ENCODE measurements at places on chromosomes 11 and 22.

DNA sequence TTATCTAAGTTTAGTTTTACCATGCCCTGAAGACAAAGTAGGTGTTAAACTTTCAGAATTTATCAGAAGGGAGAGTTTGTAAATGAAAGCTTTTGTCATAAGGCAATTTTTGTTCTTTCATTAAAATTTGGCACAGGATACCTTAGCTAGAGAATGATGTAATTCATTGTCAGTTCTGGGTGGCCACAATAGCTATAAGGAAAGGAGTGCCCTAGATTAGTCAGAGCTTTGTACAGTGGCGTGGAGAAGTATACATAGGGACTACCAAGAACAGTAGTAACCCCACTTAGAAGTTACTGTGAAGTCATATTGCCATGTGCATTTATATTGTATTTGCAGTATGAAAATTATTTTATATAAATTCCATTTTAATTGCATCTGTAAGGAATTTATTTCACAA lies 126.3 kb upstream of the CARD18 start:
- no peak for DNase-seq

GRCh38 chr11:67600324-67601029 lies 6.3 kb upstream of the NDUFV1 start:
- no peak for DNase-seq

DNA sequence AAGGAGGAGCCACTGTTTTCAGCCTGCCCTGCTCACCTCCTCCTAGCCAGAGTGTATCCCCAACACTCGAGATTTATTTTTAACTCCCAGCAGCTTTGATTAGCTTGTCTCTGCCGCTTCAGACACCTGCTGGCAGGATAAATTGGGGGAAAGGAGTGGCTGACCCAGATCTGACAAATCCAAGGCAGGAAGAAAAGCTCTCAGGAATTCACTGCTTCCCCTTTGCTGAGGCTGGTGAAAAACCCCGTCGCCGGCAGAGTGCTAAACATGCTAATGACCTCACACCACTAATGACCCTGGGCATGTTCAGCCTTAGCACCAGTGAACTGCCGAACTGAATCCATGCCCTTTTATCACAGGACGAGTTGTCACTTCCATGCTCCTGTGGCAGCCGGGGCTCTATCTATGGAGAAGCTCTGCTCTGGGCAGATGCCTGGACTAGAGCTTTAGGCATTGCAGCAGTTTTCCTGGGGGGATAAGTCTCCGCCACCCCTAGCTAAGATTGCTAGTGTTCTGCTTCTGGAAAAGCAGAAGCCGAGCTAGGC lies 52.2 kb downstream of the FEZ1 start:
- DNase-seq = no peak

DNA sequence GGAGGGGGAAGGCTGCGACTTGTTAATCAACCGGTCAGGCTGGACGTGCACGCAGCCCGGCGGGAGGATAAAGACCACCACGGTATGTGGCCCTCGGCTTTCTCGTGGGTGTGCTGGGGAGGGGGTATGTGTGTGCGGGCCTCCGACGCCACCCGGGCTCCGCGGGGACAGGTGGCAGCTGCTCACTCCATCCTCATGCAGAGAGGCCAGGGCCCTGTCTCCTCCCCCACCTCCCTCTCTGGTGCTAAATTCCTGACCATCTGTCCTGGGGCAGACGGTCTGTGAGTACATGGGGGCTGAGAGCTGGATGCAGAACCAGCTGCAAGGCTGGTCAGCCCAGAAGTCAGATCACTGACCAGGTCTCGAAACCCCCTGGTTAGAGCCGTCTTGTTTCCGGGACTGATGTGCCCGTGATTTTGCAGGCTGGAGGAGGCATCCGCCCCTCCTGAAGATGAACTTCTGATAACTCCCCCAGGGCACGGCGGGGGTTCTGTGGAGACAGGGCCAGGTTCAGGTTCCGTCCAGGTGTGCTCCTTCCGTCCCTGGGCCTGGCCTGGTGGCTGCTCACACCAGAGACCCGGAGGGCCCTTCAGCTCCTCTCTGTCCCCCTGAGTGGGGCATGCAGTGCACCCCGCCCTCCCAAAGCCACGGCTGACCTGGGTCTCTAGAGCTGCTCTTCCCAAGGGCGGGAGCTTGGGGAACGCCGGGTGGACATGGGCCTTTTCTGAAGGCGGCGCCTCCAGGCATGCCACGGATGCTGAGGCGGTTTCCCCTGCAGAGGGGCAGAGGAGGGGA lies 1119.7 kb downstream of the BRD1 start:
- DNase-seq = no peak

DNA sequence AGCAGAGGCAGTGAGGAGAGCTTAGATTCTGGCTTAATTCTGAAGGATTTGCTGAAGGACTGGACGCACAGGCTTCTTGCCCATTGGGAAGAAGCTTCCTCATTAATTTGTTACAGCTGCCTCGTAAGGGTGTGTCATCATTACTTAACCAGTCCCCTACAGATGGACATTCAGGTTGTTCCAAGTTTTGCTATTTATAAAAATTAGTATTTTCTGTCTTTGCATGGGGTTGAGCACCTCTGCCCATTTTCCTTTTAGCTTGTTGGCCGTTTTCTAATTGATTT lies 38.1 kb downstream of the CAPN1 start:
- no peak for DNase-seq

DNA sequence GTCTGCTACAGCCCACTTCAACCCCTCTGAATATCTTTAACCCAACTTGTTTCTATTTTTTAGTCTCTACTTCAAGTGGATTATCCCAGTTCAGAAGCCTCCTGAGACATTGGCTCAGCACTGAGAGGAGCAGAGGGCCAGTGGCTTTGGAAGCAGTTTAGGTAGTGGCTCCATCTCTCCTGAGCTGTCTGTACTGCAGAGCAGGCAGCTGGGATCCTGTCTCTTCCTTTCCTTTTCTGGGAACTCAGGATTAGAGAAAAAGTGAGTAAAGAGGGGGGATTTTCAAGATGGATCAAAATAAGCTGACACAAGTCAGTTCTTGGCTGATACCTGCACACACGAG lies 512.0 kb downstream of the OPCML start:
- no peak for DNase-seq

- DNase-seq = no peak
Measured at GRCh38 chr22:26589367-26589844, 526 bp downstream of the TPST2 start.

GRCh38 chr22:35891442-35891841 lies 137.2 kb downstream of the RBFOX2 start:
- DNase-seq = no peak

GRCh38 chr22:42072606-42073330 lies 1.3 kb upstream of the PHETA2 start:
- DNase-seq = no peak

DNA sequence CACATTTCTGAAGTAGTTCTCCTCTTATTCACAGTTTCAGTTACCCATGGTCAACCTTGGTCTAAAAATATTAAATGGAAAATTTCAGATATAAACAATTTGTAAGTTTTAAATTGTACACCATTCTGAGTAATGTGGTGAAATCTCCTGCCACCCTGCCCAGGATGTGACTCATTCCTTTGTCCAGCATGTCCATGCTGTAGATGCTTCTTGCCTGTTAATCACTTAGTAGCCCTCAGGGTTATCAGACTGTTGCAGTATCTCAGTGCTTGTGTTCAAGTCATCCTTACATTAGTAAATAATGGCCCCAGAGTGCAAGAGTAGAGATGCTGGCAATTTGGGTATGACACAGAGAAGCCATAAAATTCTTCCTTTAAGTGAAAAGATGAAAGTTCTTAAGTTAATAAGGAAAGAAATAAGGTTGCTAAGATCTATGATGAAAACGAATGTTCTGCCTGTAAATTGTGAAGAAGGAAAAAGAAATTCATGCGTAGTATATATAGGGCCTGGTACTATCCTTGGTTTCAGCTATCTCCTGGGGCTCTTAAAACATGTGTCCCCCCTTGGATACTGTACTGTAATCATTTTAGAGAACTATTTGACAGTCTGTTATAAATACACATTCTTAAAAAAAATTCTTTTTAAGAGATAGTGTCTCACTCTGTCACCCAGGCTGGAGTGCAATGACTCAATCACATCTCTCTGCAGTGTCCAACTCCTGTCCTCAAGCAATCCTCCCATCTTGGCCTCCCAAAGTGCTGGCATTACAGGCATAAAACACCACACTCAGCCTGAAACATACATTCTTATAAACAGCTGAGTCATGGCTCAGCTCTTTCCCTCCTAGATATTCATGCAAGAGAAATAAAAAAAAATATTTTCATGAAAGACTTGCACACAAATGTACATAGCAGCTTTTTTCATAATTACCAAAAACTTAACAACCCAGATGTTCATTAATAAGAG lies 31.3 kb downstream of the MTNR1B start:
- no peak for DNase-seq

GRCh38 chr22:28892175-28892731 lies 8.9 kb downstream of the ZNRF3 start:
- no peak for DNase-seq

- no peak for DNase-seq
Measured at GRCh38 chr11:109001585-109001984, 336.7 kb downstream of the DDX10 start.

GRCh38 chr22:27625769-27626674 lies 175.5 kb downstream of the MN1 start:
- no peak for DNase-seq

DNA sequence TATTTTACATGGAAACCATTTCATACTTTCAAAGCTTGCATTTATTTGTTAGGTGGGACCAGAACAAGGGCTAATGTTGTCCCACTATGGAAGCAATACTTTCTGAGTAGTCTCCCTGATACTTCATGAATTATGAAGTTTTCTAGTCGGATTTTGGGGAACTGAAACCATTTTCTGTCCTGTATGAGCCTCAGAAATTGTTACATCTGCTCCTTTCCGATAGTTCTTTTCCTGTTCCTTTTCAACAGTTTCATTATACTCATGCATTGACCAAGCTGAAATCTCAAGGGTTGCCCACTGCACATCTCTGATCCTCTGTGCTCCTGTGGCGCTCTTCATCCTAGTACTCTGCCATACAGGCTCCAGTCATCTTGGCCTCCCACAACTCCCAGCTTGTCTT lies 31.5 kb upstream of the GLYATL1 start:
- DNase-seq = no peak

DNA sequence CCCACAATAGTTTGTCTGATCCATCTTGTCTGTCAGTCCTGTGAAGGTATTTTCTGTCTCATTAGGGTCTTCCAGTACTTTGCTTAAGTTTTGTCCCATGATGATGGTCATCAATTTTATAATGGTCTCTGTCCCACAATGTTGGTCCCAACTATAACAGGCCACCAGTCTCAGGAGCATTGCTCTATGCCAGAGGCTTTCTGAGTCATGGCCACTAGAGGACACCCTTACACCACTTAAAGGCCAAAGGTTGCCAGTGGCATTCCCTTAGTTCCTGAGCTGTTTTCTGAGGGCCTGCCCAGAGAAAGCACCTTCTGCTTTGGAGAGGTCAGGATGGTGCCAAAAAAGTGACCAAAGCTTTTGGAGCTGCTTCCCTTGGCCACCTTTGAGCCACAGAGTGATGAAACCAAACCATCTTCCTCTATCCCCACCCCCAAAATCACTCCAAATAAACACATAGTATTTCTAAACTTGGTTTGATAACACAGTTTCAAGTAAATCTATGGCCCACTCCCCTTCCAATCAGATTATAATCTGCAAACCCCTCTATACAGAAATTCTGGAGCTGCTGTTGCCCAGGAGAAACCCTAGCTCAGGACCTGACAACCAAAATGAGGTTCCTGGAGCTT lies 19.3 kb downstream of the EIF3F start:
- DNase-seq = no peak

- no peak for DNase-seq
Measured at GRCh38 chr22:44211256-44211945, 30.7 kb downstream of the PARVG start.

GRCh38 chr22:49323751-49324415 lies 503.8 kb downstream of the BRD1 start:
- no peak for DNase-seq

- DNase-seq = no peak
Measured at GRCh38 chr11:61264795-61265194, 23.8 kb downstream of the PGA5 start.

- DNase-seq = no peak
Measured at GRCh38 chr11:97110376-97110775, 720.6 kb downstream of the JRKL start.

DNA sequence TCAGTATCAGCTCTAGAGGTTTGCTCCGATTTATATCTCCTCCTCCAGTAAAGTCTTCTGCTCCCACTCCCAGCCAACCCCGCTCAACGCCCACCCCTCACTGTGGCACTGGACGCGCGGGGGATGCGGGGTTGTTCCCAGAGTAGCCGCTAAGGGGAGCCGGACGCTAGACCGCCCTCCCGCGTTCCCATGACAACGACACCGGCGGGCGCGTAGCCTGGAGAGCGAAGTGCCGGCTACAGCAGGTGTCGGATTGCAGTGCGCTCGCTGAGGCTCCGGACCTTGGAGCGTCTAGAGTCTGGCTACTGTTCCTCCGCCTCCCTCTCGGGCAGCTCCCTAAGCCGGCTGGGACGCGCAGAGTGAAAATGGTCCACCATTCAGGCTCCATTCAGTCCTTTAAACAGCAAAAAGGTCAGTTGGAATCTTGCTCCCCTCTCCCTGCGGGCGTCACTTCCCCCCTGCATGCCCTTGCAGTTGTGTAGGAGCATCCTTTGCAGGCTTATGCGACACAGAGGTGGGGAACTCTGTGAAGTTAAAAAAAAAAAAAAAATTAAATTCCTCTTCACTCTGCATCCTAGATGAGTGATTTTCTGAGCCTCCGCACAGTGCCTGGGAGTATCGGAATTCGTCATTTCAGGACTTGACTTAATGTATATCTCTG lies at the start of gene ANO3:
Gene ANO3, plus strand, starts transcription at position 220 of the 661 bp plus-strand sequence. Its CDS starts 146 bp downstream, at position 366.
- no peak for DNase-seq

DNA sequence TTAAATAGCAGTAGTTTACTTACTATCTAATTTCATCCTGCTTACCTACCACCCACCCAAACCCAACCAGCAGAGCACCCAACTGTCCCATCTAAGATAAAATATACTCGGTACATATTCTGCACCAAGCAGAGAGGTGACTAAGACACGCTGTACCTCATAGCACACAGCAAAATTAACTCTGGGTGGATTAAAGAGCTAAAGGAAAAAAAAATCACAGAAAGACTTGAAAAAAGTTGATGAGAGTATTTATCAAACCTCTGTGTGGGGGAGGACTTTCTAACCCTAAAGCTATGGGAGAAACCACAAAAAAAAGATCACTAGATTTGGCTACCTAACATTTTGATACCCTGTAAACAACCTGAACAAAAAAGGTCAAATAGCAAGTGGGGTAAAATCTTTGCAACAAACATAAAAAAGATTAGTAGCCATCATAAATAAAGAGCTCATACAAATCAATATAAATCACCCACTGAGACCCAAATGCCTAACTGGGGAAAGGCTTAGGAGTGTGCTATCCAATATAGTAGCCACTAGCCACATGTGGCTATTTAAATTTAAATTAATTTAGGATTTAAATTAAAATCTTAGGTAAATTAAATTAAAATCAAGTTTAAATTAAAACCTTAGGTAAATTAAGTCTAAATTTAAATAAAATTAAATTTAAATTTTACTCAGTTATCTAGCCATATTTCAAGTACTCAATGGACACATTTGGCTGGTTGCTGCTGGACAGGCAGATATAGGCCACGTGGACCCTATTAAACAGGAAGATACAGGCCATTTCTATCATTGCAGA lies 25.6 kb upstream of the CD5 start:
- no peak for DNase-seq

All from activated B cell treated with CpG ODN at 0.5 μM for 24 hours (primary cell).